ENCODE measurements at places on chromosomes 12 and 14. TPM values are rescaled to one million over a fixed set of nuclear protein-coding genes. Genes with fewer than 3 reads are reported as not detected.

Gene VASH1
- 6.4 TPM for total RNA-seq

Gene MAP1LC3B2
- 0.22 TPM for total RNA-seq

Gene KERA
- total RNA-seq: not detected

Gene JAG2
- total RNA-seq: 0.66 TPM

Gene IL23A
- total RNA-seq: not detected

Gene CRIP2
- 37.4 TPM for total RNA-seq

Gene ARF3
- total RNA-seq: 41.7 TPM

Gene ANKRD33
- total RNA-seq: 0.11 TPM

Gene SLC5A8
- not detected for total RNA-seq

Gene CCDC91
- total RNA-seq: 21.4 TPM

Gene RALGAPA1
- total RNA-seq: 45.7 TPM

Gene SCN8A
- 45.0 TPM for total RNA-seq

Gene IPO8
- 46.6 TPM for total RNA-seq

Gene LHX5
- not detected for total RNA-seq
